ENCODE measurements at places on chromosomes 4 and X.

DNA sequence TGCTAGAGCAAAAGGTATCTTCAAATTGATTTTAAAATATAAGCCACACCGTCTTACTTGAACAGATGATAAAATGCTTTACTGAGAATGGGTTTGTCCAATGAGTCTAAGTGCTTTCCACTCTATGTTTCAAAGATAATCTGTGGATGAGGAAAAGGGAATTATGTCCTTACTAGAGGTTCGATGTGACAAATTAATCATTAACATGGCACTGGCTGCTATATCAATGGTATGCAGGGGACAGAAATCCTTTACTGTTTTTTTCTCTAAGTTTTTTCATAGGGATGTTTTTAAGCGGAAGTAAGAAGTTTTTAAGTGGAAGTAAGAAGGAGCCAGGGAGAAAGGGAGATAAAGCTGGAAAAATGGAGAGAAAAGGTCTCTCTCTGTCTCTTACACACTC, 38.0 kb downstream of the MID1IP1 start:
- DNase-seq, result no peak

GRCh38 chr4:185031611-185032010, 13.3 kb downstream of the HELT start:
- no peak for DNase-seq

GRCh38 chr4:145132511-145133098, 34.5 kb downstream of the ABCE1 start:
- DNase-seq, result no peak

GRCh38 chr4:73976716-73977115, 5.1 kb downstream of the PF4 start:
- no peak for DNase-seq

- DNase-seq, result no peak
Measured at GRCh38 chrX:66149519-66149918, 14.5 kb upstream of the HEPH start.

DNA sequence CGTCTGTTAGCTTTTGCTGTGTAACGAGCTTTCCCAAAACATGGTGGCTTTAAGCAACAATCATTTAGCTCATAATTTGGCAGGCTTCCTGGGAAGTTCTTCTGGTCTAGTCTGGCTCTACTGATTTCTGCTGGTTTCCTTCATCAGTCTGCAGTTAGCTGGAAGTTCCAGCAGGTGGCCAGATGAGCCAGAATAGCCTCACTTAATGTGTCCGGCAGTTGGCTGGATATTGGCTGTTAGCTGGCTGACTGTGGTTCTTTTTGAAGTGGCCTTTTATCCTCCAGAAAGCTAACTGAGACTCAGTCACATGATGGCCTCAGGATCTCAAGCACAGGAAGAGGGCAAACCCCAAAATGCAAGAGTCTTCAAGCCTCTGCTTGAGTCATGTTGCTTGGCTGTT, 34.9 kb downstream of the FTHL17 start:
- DNase-seq, result no peak

DNA sequence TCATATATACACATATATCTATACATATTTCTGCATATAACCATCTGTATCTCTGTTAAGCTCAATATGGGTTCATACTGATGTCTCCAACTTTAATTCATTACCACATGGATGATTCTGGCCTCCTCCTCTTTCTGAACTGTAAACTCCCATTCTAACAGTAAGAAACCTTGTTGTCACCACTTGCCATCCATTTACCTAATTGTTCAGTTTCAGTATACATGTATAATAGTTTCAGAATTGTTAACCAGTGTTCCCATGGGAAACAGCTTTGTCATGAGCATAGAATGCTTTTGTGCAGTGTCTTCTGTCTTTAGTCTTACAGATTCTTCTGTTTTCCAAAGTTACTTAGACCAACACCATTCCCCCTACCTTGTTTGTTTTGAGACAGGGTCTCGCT, 35.9 kb downstream of the SLC9A6 start:
- no peak for DNase-seq

- DNase-seq, result no peak
Measured at GRCh38 chr4:119097282-119097900, 38.2 kb upstream of the MYOZ2 start.

DNA sequence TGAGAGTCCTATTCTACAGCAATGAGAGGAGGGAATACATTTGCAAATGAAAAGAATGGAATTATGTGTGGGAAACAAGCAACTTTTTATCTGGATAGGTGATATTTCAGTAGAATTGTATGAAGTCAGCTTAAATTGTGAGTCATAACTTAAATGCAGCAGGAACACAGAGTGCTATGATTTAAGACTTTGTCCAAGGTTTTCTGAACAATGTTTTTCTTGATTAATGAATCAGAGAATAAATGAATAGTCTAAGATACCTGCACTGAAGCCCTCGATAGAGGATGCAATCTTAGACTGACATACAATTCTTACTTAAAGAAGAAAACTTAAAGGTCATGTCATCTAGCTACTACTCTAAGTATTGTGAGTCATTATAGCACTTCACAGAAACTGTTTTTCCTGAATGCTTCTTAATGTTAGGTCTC, 8.0 kb downstream of the ARHGEF38 start:
- no peak for DNase-seq

GRCh38 chr4:138675685-138676084, 339.9 kb upstream of the NOCT start:
- no peak for DNase-seq

DNA sequence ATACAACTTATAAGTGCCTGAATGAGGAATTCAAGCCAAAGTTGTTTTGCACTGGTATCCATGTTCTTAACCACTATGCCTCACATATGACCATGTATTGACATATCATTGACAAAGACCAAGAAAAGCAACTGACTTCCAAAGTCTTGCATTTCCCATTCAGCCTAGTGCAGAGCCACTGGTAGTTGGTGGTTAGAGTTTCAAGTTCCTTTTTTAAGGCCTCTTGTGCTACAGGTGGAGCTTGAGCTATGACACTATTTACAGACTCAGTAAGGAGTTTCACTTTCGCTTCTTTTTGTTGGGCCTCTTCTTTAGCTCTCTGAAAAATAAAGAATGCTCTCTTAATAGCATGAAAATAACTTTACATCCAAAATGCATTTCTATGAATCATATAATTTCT, 763.0 kb downstream of the DMD start:
- DNase-seq, result no peak

GRCh38 chrX:106999002-106999975, 723 bp downstream of the MORC4 start:
- peak; percentile 30 for DNase-seq

- no peak for DNase-seq
Measured at GRCh38 chr4:3009422-3009821, 46.1 kb downstream of the GRK4 start.

DNA sequence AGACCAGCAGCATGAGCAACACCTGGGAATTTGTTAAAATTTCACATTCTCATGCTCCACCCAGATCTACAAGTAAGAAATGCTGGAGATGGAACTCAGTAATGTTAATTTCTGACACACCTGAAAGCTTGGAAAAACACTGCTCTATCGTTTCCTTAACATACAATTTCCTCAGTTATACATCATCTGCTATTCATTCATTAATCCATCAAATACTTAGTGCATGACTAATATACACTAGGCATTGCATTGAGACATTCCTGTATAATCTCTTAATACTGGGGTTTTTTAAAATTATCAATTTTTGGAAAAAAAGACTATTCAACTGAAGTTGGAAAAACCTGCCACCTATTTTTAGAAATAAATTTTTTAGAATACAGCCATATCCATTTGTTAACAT, 106.1 kb downstream of the CHM start:
- no peak for DNase-seq

GRCh38 chr4:42789041-42789567, 103.4 kb upstream of the GRXCR1 start:
- no peak for DNase-seq

DNA sequence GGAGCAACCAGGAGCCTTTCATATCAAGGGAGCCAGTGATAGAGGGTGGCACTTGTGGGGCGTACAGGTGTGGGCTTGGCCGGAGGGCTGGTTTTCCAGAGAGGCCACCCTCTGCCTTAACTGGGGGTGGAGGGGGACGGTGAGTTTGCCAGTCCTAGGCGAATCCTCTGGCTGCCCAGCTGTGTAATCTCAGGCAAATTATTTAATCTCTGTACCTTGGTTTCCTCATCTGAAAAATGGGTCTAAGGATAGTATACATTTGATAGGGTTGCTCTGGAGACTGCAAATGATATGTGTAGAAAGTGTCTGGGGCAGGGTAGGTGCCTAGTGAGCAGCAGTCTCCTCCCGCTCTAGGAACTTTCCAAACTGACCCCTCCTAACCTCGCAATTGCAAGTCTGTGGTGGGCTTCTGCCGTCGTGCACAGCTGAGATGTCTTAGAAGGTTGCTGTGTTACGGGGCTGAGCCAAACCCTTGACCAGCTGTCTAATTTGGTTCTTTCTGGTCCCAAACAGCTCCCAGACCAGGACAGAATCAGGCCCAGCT, 3.8 kb upstream of the CXCR3 start:
- DNase-seq, result no peak

GRCh38 chrX:63869506-63869905, 84.5 kb upstream of the ARHGEF9 start:
- no peak for DNase-seq

GRCh38 chr4:168917138-168917779, 92.8 kb downstream of the CBR4 start:
- no peak for DNase-seq

- no peak for DNase-seq
Measured at GRCh38 chr4:102564399-102565059, 63.4 kb downstream of the NFKB1 start.

GRCh38 chr4:105074097-105074496, 72.6 kb upstream of the TET2 start:
- DNase-seq, result no peak

GRCh38 chrX:135432881-135433521, 11.3 kb downstream of the SMIM10L2A start:
- no peak for DNase-seq

GRCh38 chrX:11210415-11210801, 82.8 kb upstream of the AMELX start:
- no peak for DNase-seq

DNA sequence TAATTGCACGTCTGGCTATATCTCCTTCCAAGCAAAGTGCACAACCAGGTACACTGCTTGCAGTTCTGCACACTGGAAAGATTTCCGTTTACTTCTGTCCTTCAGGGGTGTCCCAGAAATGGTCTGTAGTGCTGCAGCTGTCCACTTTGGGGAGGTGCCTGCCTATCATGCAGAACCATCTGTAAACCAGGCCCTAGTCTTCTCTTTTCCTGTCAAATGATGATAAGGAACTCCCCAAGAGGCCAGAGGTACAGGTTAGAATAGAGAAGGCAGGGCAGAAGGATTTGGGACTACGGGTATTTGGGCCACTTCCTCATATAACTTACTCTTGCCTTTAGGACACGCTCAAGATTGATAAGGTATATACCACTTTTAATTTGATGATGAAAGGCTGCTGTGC, 746.9 kb downstream of the FAT4 start:
- DNase-seq, result no peak

- no peak for DNase-seq
Measured at GRCh38 chr4:157245351-157245750, 24.8 kb downstream of the GRIA2 start.

- DNase-seq, result no peak
Measured at GRCh38 chrX:40513012-40513411, 67.8 kb upstream of the ATP6AP2 start.

DNA sequence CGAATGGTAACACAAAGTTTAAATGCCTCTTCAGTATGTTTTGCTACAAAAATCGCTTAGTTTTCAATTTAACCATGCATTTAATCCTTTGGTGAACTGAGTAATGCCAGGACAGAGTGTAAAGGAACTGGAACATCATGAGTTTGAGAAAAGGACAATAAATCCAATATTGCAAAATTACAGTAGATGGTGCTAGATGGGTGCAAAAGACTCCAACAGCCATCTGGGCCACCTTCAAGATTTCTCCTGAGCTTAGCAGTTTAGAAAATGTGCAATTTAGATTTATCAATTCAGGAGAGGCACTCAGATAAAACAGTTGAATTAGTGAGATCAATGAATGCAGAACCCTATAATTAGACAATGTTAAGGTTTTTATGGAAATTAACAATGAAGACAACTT, 33.2 kb upstream of the MID1IP1 start:
- DNase-seq, result peak; percentile 3

- DNase-seq, result no peak
Measured at GRCh38 chr4:94228493-94229216, 21.0 kb downstream of the SMARCAD1 start.

DNA sequence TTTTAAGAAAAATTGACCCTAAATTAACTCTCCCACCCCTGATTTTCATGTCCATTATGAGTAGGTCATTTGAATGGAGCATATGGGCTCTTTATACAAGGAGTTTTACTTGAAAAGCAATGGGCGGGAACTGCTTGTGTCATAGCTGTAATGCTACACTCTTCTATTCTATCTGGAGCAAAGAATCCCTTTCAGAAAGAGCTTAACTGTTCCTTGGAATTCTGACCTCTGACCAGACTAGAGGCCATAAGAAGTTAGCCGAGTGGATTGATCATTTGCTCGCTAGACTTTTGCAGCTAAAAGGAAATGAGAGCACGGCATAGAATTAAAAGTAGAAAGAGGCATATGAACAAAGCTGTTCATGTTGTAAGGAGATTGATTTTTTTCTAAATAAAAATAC, 79.1 kb downstream of the DOCK11 start:
- no peak for DNase-seq

DNA sequence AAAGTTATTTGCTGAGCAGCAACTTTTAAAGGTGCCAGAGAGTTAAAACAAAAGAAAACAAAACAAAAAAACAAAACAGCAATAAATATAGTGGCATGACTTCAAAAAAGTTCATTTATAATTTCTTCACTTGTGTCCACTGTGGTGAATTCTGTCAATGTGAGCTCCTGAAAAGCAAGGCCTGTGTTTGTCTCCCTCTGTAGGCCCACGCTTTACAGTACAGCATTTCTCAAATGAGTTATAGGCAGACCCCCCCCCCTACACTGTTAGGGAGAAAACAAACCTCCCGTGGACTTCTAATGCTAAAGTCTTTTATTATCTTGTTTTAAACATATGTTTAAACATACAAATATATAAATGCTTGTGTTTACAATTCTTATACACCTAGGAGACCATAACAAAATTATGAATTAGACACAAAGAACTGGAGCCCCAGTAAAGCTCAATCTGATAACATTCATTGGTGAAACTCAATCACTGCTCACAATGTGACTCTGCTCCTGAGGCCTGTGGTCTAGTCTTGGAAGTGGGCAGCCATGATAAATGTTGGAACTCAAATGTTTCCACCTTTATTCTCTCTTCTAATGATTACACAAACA, 47.0 kb upstream of the SCOC start:
- peak; percentile 11 for DNase-seq

- no peak for DNase-seq
Measured at GRCh38 chr4:159378056-159378616, 275.3 kb downstream of the RAPGEF2 start.

All from NCI-H2081 treated with DMSO at 0.1 percent for 48 hours (cell line).